ENCODE measurements at places on chromosomes 12 and 14.

DNA sequence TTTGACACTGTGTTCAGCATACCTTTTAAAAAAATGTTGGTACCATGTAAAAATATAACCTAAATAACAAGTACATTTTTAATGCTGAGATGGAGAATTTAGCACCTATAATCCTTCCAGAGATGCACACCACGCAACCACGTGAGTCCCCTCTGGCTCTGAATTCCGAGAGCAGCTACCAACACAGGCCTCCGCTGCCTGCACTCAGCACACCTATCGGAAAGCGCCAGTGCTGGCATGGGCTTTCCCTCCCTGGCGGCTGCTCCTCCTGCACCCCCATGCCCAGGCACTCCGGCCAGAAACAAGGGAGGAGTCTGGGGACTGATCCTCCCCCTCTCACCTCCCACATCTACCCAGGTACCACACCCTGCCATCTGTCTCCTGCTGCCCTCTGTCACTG lies 47.0 kb downstream of the ITPK1 start:
- DNase-seq = no peak

DNA sequence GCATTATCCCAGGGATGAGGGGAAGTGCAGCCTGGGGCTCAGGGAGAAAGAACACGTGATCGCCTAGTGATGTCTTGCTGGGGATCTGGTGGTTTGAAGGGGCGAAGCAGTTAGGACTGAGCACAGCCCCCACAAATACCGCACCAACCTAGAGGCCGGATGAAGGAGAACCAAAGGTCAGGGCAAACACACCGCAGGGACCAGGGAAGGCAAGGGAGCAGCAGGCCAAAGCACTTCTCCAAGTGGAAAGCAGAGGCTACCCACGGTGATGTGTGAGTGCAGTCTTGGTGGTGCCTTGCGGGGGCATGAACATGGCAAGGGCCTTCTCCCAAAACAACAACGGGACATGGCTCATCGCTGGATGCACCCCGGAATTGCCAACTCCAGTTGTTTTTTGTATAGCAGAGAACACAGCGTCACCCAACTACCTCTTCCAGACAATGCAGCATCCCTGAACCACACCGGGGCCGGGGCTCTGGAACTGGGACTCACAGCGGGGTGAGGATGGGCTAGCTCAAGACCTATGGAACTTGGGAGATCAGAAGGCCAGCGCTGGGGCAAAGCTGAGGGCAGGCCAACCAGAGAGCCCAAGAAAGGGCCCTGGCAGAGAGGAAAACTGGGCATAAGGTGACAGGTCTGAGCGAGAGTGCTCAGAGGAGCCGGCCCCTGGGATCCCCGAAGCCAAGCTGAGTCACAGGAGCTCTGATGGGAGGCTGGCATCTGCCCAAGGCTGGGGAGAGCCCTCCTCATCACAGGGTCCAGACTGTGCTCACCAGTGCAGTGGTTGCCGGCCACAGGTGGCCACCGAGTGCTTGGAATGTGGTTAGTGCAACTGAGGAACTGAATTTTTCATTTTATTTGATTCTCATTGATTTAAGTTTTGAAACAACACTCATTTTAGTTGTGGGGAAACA lies 11.1 kb downstream of the GALNT16 start:
- no peak for DNase-seq

DNA sequence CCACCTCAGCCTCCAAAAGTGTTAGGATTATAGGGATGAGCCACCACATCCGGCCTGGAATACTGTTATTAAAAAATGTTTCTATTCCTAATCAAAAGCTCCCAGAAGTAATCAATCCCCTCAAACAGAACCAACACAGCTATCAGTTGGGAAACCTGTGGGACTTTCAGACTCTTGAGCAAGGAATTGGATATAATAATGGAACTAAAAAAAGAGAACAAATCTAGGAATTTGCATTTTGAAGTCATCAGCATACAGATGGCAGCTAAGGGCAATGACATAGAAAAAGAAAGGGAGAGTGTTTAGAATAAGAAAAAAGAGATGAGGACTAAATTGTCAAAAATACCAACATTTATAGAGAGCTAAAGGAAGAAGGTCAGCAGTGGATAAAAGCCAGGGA lies 54.7 kb upstream of the AMN1 start:
- no peak for DNase-seq

DNA sequence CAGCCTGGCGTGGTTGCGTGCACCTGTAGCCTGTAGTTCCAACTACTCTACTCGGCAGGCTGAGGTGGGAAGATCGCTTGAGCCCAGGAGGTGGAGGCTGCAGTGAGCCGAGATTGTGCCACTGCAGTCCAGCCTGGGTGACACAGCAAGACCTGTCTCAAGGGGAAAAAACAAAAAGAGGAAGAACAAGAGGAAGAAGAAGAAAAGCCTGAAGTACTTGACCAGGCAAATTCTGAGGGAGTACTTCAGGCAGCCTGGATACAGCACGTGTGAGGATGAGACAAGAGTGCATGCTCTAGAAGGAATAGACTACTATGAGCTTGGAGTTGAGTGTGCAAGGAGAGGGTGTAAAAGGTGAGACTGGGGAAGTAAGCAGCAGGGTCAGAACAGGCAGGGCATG lies 1.8 kb downstream of the GDF3 start:
- no peak for DNase-seq

GRCh38 chr12:55171445-55171844 lies 45.2 kb downstream of the OR9K2 start:
- no peak for DNase-seq

Data from anterior cingulate cortex (tissue), 58 donors.